GM19239 (cell line): ENCODE measurements at places on chromosomes 7 and 10.

DNA sequence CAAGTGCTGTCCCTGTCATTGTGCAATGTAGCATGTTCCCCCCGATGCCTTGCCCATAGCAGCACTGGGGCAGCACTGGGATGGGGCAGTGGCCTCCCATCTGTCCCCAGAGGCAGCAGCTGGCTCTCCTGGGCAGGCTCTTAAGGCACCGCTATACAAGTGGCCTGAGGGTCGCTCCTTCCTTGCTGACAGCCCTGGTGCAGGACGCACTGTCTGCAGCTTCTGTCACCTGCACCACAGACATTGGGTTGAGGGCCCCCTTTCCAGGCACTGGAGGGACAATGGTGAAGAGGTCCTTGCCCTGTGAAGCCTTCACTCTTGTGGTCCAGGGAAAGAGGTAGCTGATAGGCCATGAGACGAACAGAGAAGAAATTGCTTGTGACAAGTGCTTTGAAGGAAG lies 10.6 kb downstream of the CPSF4 start:
- DNase-seq: no peak

DNA sequence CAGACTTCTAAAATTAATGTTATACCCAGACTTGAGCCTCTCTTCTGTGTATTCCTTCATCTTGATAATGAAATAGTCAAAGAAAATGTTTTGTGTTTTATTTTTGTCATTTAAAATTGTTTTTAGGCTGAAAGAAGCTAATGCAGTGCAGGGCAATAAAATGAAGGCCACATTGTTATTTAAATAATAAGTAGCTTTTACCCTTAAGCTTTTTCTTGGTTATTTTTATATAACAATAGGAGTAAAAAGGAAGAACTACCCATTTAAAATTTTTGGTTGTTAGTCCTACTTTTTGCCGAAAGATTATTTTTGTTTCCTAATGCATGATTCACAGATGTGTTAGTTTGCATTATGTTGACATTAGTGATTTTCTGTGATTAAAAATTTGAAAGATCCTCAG lies 181.0 kb upstream of the MEOX2 start:
- DNase-seq: no peak

- no peak for DNase-seq
Observed at GRCh38 chr7:85528581-85528980, 341.7 kb upstream of the SEMA3D start.

DNA sequence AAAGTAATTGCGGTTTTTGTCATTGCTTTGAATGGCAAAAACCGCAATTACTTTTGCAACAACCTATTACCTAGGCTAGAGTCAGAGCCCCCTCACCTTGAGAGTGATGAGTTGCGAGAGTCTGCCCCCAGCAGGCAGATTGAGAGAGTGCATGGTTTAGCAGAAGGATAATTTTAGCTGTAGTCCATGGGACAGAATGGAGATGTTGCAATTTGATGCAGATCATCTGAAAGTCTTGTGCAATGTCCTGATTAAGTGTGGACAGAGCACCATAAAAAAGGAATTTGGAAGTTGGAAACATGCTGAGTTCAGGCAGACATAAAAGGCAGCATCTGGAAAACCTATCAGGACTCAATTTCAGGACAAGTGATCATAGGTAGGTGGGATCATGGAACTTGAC lies 48.7 kb downstream of the GPR141 start:
- peak; percentile 16 for DNase-seq

GRCh38 chr7:132394283-132395198 lies 181.7 kb downstream of the PLXNA4 start:
- DNase-seq: no peak

DNA sequence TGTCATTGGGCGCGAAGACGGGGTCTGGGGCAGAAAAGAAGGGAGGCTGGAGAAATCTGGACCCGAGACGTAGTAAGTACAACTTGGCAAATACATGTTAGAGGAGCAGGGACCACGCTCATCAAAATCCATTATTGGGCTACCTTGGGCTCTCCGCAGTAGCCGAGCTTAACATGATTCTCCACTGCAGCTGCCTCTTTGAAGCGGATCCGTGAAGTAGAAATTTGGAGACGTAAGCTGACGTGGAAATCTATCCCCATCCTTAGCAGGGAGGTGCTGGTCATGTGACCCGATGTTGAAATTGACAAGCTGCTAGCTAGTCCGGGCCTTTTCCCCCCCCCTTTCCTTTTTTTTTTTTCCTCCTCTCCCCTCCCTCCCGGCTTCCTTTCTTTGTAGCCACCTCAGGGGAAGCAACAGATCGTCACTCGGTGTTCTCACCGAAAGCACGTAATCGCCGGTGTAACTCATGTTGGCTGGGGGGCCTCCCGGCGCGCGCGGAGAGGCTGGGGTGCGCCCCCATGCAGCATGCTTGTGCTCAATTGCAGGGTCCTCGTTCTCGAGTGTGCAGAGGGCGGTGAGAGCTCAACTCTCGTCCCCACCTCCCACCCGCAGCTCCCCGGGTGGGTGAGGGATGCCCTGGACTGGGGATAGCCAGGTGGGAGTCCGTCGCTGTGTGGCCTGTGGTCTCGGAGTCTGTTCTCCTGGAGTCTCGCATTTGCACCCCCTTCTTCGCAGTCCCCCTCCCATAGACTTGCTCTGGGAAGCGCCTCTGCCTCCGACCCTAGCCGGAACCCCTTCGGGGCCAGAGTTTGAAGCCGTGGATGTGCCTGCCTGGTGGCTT lies at the start of gene HOXA11:
Gene HOXA11 (minus strand): TSS at position 220 of the 841 bp plus-strand sequence. CDS start 88 bp downstream, at position 132.
- DNase-seq: no peak

GRCh38 chr10:32971536-32972091 lies 13.6 kb upstream of the ITGB1 start:
- no peak for DNase-seq
